ENCODE measurements at places on chromosomes 5 and 9.

DNA sequence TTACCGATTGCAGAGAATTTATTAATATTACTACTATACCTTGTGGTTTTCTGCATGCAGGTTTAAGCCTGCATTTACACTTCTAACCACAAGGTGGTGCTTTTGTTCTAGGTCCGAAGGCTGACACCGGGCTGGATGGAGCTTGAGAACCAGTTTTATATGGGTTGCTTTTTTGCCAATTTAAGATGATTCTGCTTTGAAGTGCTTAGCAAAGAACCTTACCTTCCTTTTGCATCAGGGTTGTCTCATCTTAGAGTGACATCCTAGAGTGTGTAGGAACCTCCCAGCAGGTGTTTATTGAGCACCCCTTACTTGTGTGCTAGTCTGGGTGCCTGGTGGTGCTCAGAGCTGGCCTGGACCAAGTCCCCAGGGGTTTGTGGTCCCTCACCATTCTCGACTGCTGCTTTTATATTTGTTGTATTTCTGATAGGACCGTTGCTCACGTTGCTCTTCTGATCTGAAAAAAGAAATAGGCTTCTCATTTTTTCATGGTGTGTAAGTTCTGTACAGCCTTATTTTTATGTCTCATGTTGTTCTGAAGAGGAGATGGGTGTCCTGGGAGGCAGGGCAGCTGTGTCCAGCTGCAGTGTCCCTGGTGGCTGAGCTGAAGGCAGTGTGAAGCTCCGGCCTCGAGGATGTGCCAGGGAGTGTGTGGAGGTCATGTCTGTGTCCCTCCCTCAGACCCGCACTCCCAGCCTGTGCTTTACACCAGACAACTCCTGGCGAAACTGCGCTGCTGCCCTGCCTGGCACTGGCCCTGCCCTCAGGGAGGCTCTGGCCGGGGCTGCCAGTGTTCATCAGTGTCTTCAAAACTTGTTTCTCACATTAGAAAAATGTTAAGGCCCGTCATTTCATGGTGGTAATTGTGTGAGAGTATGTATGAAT, 54.3 kb downstream of the EHMT1 start:
- no peak for DNase-seq

DNA sequence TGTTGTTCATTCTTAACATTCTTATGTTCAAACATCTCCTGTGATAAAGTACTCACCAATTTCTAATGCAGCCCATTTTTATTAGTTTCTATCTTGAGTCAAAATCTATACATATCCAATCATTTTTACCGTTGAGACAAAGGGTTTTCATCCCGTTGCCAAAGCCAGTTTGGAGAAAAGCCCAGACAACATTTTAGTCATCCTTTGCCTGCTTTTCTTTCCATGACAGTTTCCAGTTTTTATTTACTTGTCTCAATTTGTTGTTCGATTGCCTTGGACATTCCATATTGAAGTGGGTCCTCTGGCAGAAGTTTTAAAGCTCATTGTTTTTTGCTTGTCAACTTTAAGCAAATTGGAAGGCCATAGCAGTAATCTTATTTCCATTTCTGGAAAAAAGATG, 123.9 kb downstream of the RAB3C start:
- DNase-seq: no peak

DNA sequence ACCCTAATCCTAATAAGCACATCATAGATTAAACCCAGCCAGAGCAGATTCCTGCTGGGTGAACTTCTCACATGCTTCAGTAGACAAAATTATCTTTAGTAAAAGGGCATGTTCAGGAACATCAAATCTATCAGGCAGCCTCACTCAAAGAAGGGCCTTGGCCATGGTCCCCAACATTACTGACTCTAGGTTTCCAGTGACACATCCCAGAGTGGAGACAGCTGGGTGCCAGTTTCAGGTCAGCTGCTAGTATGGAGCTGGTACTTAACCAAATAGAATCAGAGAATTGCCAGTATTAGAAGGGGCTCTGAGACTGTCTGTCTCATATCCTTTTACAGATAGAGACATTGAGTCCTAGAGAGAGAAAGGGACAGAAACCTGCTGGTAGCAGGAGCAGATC, 44.1 kb upstream of the GALNT10 start:
- no peak for DNase-seq

GRCh38 chr9:7892975-7893374, 93.4 kb upstream of the DMAC1 start:
- DNase-seq: no peak

GRCh38 chr9:13205824-13206223, 73.7 kb downstream of the MPDZ start:
- DNase-seq: no peak

DNA sequence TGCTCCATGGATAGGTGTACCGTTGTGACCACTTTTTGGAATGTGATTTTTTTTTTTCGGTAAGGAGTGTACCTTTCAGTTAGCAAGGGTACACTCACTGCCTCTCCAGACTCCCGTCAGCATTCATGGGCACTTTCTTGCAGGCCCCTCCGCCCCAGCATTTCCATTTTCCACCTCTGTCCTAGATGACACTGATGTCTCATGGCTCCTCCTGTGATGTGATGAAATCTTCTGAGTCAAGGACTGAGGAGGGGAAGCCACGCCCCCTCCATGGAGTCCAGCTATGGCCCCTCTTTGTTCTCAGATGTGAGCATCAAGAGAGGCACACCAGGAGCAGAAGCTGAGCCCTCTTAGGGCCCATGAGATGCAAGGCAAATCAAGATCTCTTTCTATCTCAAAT, 61.8 kb downstream of the CTSL start:
- no peak for DNase-seq

- no peak for DNase-seq
Observed at GRCh38 chr9:4117835-4118610, 181.8 kb downstream of the GLIS3 start.

GRCh38 chr5:40307920-40308319, 371.8 kb upstream of the PTGER4 start:
- DNase-seq: no peak

DNA sequence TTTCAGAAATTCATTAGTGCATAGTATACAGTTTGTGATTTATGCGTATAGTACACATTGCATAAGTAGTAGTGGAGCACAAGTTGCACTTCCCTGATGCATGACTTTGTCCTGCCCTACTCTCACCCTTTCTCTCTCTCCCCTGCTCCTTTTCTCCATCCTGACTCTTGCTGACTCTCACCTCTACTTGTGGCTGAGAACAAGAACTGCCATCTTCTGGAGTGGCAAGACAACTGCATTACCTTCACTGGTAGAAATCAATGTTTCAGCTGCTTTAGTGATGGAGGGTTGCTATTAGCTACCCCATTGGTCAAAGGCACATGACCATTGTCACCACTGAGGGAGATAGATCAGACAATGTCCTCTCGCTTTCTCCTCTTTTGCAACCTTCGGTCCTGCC, 26.9 kb downstream of the SPEF2 start:
- no peak for DNase-seq

DNA sequence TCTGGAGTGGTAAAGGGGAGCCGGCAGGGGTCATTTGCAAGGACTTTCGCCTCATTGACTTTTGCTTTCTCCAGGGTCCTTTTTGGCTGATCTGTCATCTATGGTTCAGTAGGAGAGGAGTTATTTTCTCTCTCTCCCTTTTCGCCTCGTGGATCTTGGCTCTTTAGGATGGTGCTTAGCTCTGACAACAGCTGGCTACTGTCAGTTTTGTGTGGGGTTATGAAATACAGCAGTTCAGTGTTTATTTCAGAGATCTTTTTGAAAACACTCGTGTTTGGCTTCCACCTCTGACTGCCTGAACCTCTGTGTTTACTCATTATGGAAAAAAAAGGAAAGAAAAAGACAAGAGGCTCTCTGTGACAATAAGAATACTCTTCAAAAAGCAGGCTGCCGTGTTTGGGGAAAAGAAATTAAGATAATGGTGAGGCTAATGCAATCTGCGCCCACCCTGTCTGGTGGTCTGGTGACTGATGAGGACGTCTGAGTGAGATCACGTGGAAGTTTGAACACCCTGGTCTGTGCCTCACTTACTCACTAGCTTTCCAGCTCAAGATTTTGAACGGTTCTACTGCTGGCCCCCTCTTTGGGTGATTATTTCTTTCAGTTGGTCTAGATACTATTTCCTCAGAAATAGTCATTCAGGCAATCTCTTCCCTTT, 567.7 kb downstream of the CAAP1 start:
- no peak for DNase-seq

- no peak for DNase-seq
Observed at GRCh38 chr9:16683326-16683725, 187.1 kb downstream of the BNC2 start.

DNA sequence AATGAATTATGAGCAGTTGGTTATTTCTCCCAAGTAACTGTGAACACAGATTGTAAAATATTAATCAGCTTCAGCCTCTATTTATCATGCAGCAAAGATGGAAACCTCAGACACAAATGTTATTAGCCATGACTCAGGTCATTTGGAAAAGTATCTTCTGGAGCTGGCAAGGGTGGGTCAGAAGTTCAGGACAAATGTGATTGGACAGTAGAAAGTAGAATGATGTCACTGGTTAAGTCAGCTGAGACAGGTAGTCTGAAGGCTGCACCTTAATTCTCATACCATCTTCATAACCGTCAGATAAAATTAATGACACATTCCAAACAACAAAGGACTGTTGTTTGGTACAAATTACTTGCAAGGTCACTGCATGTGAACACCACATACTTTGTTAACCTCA, 140.2 kb downstream of the EMB start:
- no peak for DNase-seq

- DNase-seq: no peak
Observed at GRCh38 chr5:124868676-124869075, 122.2 kb upstream of the ZNF608 start.

DNA sequence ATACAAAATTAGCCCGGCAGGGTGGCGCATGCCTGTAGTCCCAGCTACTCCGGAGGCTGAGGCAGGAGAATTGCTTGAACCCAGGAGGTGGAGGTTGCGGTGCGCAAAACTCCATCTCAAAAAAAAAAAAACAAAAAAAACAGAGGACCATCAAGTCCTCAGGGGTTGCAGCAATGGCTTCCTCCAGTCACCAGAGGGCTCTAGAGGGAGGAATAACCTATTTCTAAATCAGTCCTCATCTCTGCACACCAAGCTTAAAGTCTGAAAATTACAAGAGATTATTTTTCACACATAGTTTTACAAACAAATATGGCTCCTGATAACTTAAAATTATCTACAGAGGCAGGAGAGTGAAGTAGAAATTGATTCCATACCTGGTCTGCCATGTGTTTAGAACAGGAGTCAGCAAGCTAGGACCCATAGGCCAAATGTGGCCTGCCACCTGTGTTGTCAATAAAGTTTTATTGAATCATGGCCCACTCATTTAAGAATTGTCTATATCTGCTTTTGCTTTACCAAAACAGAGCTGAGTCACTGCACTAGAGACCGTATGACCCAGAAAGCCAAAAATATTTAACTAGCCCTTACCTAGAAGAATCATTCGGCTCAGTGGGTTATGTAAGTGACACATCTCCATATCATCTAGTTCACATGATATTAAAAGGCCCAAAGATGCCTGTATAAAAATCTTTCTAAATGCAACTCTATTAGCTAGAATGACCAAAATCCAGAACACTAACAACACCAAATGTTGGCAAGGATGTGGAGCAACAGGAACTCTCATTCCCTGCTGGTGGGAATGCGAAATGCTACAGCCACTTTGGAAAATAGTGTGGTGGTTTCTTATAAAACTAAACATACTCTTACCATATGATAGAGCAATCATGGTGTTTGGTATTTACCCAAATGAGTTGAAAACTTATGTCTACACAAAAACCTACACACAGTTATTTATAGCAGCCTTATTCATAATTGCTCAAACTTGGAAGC, 207.7 kb downstream of the FRMD3 start:
- no peak for DNase-seq

GRCh38 chr9:99822806-99823591, 1.3 kb downstream of the NR4A3 start:
- DNase-seq: no peak

DNA sequence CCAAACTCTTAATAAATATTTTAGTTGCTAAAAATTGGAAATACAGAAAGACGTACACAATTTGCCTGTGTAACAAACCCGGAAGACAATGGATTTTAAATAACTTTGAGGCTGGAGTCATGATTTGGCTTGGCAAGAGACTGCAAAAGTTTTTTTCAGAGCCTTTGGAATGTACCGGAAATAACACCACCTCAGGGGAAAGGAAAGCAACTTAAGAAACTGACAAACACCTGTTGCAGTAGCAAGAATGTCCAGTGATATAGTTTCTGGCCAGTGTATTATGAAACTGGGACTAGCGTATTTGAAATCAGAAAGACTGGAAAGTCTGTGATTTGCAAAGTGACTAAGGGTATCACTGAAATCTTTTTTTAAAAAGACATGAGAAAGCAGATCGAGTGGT, 842 bp downstream of the MUSK start:
- DNase-seq: no peak

GRCh38 chr5:82312373-82312856, 34.3 kb upstream of the RPS23 start:
- DNase-seq: no peak

DNA sequence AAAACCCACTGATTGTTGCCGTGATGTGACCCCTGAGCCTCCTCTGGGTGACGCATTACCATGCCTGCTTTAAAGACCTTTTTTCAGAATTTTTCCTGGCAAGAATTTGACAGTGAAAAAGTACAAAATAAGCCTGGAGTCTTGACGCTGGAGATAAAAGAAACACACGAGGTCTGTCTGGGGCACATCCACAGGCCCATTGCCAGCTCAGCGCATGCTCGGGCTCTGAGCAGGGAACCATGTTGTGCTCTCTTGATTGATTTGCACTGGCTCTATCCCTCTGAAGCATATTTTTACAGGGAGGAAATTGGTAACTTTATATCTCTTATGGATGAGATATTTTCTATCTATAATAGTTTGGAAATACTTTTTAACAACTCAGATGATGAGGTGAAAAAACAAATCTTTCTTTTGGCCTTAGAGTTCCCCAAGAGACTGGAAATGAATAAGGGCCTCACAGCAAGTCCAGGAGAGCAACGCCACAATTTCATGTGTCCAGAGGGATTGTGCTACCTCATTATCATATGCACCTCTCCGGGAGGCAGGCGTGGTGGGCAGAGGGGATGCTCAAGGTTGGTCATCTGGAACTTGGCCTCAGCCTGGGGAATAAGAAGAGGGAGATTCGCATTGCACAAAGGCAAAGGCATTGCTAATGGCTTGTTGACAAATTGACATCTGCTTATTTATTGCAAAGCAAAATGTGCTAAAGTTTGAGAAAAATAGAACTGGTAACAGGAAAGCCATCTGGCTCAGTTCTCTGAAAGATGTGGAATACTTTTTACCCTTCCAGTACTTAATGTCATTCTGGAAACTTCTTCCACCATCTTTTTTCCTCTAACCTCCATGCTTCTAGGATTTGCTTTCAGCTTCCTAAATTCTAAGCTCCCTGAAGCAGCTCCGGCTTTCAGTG, 183.8 kb downstream of the PJA2 start:
- no peak for DNase-seq

DNA sequence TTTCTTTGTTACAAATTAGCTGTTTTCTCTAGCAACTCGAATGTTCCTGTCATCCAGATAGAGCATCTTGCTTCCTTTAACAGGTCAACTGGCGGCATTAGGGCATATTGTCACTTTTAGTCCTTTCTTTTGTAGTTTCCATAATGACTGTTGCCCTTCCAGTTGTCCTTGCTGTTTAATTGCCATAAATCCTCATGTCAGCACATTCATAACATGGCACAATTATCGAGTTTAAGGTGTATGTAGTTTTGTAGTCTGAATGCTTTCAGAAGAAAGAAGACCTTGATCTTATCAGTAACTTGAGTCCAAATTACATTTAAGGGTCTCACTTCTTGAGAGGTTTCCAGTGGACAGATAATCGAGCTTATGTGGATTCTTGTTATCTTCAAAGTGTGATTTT, 161.7 kb upstream of the CDH12 start:
- no peak for DNase-seq

Measured in esophagus squamous epithelium (tissue), 5 donors.